Endothelial cell of umbilical vein (primary cell): ENCODE measurements at places on chromosomes 1 and 21. TPM values are rescaled to one million over a fixed set of nuclear protein-coding genes. Genes with fewer than 3 reads are reported as not detected.
A peak's percentile ranks its signal among the peaks of the same experiment; 100 is the strongest.

DNA sequence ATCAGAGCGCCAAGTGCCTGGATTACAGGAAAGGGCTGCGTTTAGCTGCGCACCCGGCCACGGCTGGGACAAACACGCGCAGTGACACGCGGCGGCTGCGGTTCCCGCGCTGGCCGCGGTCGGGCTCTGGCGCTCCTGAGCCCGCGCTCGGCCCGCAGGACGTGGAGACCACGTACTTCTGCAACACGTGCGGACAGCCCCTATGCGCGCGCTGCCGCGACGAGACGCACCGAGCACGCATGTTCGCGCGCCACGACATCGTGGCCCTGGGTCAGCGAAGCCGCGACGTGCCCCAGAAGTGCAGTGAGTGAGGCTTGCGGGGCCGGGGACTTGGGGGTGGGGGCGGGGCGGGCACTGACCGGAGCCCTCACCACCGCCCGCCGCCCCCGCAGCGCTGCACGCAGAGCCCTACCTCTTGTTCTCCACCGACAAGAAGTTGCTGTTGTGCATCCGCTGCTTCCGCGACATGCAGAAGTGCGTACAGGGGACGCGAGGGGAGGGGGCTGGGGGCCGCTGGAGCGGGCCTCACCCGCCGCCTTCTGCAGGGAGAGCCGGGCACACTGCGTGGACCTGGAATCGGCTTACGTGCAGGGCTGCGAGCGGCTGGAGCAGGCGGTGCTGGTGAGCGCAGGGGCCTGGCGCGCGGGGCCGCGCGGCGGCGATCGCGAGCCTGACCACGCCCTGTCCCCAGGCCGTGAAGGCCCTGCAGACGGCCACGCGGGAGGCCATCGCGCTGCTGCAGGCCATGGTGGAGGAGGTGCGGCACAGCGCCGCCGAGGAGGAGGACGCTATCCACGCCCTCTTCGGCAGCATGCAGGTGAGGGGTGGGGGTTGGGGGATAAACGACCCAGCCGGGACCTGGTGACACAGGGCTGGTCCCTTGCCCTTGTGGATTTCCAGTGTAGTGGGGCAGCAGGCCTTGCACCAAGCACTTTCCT lies 3.1 kb downstream of the RNF207 start:
- DNase-seq = peak; percentile 57

DNA sequence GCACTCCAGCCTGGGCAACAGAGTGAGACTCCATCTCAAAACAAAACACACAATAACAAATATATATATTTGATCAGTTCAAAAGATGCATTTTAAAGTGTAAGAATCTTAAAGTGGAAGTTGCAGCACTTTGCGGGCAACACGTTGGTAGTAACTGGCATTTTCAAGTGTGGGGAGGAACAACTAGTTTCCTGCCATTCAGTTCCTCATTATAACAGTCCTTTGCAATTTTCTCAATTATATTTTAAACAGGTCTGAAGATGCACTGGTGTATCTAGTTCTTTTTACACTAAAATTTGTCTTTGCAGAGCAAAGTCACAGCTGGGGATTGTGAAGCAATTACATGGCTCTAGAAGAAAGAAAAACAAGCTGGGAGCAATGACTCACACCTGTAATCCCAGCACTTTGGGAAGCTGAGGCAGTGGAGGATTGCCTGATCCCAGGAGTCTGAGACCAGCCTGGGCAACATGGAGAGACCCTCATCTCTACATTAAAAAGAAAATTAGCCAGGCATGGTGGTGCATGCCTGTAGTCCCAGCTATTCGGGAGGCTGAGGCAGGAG lies 25.3 kb downstream of the RRAGC start:
- no peak for DNase-seq

- DNase-seq = no peak
Measured at GRCh38 chr1:226964068-226964425, 24.0 kb downstream of the COQ8A start.

GRCh38 chr1:88917321-88918025 lies 26.1 kb upstream of the GTF2B start:
- no peak for DNase-seq

GRCh38 chr21:43659136-43660000 lies at the start of the genes HSF2BP and RRP1B:
Gene HSF2BP, minus strand, starts transcription at chr21:43659488. Its CDS starts 1,392 bp downstream, at chr21:43658096.
Gene RRP1B, plus strand, starts transcription at chr21:43659560. Its CDS starts 105 bp downstream, at chr21:43659665.
- DNase-seq = peak; percentile 80

- DNase-seq = peak; percentile 34
Measured at GRCh38 chr1:94989911-94990473, 63.1 kb upstream of the CNN3 start.

GRCh38 chr1:181159451-181160140 lies 71.1 kb downstream of the IER5 start:
- DNase-seq = peak; percentile 78

- DNase-seq = peak; percentile 43
Measured at GRCh38 chr1:55322842-55323241, 107.7 kb upstream of the USP24 start.

DNA sequence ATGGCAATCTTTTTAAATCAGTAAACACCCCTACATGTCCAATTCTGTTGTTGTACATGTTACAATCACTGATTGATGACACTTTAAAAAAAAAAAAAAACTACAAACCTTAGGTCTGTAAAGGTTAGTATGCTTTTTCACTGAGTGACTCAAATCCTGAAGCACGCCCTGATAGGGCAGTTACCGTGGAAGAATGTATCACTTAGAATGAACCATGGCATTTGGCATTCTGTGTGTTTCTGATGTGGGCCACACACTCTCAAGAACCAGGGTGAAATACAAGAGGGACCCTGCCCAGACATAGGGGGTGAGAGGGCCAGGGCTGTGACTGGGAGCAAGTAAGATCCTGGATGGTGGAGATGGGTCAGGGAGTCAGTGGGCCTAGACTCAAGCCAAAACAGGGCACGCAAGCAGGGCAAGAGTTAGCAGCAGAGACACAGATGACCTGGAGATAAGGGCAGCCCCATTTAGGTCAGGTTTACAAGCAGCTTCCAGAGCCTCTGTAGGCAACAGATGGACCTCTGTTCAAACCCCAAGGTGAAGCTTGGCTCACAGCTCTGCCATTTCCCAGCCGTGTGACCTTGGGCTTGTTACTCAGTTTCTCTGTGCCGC lies 47.6 kb upstream of the DMRTB1 start:
- DNase-seq = no peak

DNA sequence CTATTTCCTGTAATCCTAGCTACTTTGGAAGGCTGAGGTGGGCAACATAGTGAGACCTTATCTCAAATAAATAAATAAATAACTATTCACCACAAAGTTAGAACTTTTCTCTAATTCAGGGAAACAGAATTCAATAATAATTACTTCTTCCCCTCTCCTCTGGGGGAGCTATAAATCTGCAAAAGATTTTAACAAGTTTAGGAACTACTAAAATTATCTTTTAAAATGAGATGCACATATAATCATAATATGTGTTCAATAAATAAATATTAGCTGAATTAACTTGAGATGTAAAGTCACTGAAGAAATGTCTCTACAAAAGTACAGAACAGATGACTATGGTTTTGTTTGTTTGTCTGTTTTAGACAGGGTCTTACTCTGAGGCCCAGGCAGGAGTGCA lies 14.1 kb downstream of the WDR47 start:
- DNase-seq = no peak

GRCh38 chr1:221170171-221170570 lies 290.9 kb downstream of the HLX start:
- no peak for DNase-seq

TRIM62 gene
- total RNA-seq = 8.3 and 8.6 TPM in 2 replicates

FMN2 gene
- not detected in 2 replicates for total RNA-seq

VASH2 gene
- total RNA-seq = 1.4 and 2.9 TPM in 2 replicates

AMPD1 gene
- total RNA-seq = not detected in 2 replicates

MMP23B gene
- total RNA-seq = 5.3 TPM in 1 of 2 replicates, not detected in the other

TSSK3 gene
- 0.42 and 1.1 TPM in 2 replicates for total RNA-seq

SYDE2 gene
- 2.9 and 3.1 TPM in 2 replicates for total RNA-seq

DDI2 gene
- total RNA-seq = 35.2 and 35.9 TPM in 2 replicates

GPR37L1 gene
- total RNA-seq = not detected in 2 replicates
